ENCODE measurements at places on chromosomes 6 and 20.

- peak; percentile 27 for DNase-seq
These were observed 97.4 kb upstream of the NEDD9 start for GRCh38 chr6:11329726-11330412.

DNA sequence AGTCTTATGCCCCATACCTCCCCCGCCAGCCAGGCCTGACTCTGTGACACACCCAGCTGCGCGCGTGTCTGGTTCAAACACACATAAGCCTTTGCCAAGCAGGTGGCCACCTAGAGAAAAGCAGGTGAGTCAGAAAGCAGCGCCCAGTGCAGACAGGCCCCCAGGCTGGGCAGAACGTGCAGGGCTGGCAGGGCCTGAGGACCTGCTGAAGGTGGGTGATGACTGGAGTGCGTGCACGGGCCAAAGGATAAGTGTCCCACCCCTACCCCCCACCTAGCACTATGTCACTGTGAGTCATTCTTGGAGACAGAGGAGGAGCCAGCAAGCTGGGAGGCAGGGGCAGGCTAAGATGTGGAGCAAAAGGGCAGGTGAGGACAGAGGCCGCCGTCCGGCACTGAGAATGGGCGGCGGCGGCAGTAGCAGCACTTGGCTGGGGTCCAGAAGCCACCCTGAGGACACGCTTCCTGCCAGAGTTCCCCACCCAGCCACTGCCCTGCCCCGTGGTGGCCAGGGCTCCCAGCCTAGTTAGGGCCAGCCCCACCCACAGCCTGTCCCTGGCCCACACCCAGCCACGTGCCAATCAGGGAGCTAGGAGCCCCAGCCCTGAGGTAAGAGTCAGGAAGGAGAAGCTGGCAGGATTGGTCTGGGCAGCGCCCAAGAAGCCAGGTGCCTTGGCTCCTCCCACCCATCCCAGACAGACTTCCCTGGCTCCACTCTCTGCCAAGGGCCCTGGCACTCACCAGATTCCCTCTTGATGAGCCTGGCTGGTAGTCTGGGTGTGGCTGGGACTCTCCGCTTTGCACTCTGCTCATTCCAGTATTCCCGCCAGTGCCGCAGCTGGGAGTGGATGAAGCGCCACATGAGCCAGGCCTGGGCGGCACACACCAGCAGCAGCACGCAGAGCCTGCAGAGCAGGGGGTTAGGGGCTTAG, 72.7 kb downstream of the TRAM2 start:
- DNase-seq, result peak; percentile 78

DNA sequence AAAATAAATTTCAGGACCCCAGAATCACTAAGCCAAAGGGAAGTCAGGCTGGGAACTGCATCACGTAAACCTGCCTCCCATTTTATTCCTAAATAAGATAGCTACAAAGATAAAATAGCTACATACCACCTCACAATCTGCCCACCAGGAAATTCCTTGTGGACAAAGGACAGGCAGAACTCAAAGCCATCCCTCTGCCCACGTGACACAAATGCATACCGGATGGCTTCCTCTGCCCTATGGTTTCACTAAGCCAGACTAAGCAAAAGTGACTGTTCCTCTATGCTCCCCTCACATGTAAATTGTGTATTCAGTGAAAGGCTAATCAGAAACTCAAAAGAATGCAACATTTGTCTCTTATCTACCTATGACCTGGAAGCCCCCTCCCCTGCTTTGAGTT, 15.0 kb downstream of the MBOAT1 start:
- DNase-seq, result no peak

GRCh38 chr20:38152175-38152620, 12.9 kb downstream of the TGM2 start:
- DNase-seq, result peak; percentile 79

GRCh38 chr20:5745416-5746030, 4.7 kb upstream of the SHLD1 start:
- DNase-seq, result no peak

DNA sequence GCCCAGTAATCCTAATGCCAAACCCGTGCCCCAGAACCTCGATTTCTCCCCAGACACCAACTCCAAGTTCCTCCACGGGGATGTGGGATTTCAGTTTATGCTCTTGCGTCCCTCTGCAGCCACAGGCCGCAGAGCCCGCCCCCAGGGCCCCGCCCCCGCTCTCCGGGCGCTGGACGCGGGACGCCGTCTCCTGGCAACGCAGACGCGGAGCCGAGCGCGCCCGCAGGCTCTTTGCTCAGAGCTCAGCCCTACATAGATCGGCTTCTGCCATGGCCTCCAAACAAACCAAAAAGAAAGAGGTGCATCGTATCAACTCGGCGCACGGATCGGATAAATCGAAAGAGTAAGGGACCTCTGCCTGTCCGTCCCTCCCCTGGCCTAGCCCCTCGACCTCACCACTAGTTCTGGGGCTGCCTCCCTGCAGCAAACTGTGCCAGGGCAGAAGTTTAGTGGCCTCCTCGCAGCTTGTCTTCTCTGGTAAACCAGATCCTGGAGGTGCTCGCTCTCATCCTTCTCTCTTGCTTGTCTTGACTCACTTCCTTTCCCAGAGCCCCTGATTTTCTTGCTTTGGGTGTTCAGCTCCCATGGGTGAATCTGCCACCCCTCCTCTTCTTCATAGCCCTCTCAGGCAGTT, at the start of gene ADGB:
ADGB (plus strand) TSS at position 201 of the 634 bp plus-strand sequence; CDS start at position 270, 69 bp downstream.
- DNase-seq, result peak; percentile 84

DNA sequence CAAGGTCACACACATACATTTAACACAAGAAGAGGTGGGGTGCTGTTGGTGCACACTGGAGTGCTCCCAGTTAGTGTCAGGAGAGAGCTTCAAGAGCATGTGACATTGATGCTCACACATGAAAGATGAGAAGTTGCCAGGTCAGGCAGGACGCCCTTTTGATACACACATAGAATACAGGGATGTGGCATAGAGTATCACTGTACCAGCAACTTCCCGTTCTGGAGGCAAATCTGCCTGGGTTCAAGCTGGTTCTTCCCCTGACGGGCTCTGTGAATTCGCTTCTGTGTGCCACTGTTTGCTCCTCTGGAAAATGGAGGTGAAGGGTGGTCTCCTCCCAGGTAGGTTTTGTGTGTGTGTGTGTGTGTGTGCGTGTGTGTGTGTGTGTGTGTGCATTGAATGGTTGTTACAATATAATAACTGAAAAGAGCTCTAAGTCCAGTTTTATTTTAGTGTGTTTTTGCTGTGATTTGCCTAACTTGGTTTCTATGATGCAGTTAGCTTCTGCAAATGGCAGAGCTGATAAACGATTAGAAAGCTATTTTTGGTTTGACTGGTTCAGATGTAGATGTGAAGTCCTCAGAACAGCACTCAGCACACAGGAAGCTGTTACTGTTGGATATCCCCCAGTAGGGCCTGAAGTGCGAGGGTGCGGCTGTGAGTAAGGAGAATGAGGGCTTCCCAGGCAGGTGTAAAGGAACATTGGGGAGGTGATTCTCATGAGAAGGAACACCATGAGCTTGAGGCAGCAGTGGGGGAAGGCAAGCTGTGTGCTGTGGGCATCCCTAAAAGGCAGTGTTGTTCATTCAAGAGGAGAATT, 53.4 kb downstream of the HIVEP1 start:
- no peak for DNase-seq

DNA sequence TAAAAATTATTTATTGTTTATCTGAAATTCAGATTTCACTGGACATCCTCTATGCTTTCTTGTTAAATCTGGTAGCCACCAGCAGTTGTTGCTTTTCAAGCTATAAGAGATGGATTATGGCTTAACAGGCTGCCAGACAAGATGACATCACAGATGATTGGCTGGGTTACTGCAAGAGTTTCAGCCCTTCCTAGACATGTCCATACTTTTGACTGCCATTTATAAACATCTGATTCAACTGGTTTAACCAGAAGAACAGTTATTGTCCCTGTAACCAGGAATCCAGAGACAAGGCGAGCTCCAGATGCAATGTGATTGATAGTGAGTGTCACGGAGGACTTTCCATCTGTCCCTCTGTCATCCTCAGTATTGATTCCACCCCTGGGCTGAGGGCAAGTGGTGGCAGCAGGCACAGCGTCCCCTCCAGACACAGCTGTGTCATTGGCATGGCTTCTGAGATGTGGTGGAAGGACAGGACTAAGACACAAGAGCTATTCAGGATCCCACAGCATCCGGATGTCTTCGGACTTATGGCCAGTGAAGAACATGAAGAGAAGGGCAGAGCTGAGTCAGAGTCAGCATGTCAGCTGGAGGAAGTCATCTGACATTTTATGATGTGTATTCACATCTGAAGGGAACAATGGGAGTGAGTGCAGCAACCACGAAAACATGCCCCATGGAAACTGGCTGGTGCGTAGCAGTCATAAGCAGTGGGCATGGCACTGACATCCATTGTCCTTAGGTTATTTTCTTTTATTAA, 284.5 kb upstream of the CDYL start:
- peak; percentile 41 for DNase-seq

DNA sequence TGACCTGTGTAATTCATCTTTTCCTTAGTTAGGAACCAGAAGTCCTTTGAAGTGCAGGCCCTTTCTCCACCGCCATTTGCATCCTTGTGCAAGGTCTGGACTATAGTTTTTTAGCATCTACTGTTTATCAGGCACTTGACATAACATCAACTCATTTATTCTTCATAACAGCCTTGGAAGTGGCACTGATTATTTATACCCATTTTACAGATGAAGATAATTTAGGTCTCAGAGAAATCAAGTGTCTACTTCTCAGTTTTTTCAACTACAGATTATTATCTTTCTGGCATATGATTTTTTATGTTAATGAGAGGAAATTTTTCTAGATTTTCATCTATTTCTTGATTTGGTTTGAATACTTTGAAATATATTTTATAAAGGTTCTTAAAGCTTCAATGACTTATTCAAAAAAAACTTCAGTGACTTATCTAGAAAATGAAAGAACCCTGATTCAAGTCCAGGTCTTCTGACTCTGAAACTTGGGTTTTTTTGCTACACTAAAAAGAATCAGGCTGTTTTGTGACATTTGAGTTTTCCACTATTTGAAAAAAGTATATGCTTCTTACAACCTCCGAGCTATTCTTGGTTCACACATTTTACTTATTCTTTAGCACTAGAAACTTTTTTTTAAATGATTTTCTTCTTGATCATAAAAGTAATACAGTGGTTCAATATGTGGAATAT, 3.1 kb upstream of the UBE2J1 start:
- DNase-seq, result no peak

DNA sequence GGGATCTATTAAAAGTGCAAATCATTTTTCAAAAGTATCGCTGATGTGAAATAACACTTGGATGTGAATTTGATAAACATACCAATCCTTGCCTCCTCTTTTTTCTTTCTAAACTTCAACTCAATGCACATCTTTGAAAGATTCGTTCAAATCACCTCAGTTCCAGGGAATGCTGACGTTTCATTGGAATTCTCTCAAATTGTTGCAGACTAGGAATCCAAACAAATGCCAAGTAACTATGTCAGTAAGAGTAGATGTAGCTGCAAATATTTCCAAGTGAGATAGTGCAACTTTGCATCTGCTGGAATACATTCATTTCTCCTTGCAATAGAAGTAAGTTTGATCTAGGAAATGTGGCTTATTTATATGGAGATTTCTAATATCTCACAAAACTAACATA, 220.7 kb downstream of the FUT9 start:
- DNase-seq, result no peak

GRCh38 chr6:142907544-142907943, 37.4 kb downstream of the HIVEP2 start:
- no peak for DNase-seq

DNA sequence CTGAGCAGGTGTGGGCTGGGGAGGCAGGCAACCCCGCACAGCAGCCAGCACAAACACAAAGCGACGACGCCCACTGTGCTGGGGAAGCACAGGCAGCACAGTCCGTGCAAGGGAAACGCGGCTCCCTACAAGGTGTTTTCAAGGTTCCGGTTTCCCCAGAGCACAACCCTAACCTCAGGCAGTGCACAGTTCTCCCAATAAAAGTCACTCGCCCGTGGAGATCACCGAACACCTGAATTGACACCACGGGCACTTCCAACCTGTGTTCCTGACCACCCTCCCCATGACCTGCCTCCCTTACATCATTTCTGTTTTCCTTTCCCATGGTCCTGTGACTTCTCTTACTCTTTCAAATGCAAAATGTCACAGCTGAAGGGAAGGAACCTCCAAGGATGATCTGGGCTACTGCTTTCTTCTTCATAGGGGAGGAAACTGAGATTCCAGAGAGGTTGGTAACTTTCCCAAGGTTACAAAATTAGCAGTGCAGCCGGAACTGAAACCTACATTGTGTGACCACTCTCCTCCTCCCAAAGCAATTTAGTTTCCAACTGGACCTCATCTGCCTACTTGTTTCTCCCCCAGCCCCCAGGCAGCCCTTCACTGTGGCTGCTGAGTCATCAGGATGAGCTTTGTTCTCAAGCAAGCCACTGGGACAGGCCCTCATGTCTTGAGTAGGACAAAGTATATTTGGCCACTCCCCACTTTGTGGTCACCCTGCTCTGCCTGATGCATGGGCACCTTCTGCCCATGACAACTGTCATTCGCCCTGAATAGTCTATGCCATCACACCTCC, 125.3 kb downstream of the ATXN1 start:
- DNase-seq, result no peak

DNA sequence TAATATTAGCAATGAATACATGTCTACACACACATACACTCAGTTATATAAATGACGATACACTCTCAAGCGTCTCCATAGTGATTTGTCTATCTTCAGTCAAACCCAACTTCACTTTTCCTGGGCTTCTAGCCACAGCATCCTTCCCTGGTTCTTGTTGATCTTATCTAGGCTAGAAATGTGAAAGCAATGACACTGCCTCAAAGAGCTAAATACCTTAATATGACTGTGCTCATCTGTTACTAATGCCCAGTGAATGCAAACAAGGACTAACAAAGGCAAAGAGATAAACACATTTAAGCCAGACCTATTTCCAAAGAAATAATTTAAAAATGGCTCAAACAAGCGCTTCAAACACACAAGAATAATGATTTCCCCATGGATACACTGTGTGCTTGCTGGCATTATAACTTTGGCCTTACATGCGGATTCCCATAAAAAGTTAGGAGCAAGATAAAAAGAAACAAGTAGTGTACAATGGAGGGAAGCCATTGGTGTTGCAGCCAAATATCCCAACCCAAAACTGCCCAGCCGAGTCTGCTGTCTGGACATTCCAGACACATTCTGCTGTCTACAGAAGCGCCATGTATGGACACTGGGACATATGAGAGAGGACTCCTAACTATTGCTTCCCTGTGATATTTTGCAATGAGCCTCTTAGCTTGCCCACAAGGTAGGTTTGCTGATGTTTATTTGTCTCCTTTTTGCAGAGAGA, 19.5 kb upstream of the DAAM2 start:
- no peak for DNase-seq

DNA sequence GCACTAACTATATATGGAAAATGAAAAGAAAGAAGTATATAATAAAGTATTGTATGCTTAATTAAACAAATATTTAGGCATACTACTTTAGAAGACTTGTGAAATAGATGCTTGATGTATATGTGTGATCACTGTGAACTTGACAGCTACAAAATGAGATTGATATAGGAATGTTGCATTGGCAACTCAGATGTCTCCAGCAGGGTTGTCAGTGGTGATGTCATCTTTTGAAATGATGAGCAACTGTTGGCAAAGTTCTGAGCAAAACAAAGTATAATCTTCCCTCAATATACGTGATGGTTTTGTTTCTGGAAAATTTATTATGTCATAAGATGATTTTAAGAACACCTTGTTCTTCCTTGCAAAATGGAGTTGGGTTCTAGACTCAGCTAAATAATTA, 133.8 kb downstream of the ARID1B start:
- DNase-seq, result no peak

GRCh38 chr6:115835314-115835713, 225.4 kb downstream of the FRK start:
- DNase-seq, result no peak
